ENCODE measurements at places on chromosomes 16 and 17.

GRCh38 chr17:40026816-40027613 is 11.8 kb downstream of the CSF3 start:
- peak; percentile 68 for DNase-seq

DNA sequence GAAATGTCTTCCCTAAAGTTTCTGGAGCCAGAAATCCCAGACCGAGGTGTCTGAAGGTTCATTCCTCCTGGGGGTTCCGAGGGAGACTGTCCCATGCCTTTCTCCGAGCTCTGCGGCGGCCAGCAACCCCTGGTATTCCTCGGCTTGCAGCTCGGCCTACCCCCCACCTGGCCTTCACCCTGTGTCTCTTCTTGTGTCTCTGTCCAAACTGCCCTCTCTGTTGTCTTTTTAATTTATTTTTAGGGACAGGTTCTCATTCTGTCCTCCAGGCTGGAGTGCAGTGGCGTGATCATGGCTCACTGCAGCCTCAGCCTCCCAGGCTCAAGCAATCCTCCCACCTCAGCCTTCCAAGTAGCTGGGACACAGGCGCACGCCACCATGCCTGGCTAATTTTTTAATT is 211.7 kb downstream of the SEC14L1 start:
- DNase-seq = no peak

DNA sequence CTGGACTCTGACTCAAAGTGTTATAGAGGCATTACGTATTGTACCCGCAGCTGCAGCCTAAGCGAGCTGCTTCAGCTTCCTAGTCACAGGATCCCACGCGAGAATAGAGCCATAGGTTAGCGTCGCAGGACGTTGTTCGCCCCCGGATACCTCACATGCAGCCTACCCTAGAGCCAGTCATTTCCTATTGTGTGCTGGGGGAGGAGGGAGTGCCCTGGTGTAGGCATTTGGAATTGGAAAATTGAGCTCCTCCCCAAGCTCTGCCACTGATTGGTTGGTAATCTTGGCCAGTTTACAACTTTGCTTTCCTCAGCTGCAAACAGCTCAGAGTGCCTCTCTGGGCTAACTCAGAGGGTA is 530 bp downstream of the NAA60 start:
- no peak for DNase-seq

DNA sequence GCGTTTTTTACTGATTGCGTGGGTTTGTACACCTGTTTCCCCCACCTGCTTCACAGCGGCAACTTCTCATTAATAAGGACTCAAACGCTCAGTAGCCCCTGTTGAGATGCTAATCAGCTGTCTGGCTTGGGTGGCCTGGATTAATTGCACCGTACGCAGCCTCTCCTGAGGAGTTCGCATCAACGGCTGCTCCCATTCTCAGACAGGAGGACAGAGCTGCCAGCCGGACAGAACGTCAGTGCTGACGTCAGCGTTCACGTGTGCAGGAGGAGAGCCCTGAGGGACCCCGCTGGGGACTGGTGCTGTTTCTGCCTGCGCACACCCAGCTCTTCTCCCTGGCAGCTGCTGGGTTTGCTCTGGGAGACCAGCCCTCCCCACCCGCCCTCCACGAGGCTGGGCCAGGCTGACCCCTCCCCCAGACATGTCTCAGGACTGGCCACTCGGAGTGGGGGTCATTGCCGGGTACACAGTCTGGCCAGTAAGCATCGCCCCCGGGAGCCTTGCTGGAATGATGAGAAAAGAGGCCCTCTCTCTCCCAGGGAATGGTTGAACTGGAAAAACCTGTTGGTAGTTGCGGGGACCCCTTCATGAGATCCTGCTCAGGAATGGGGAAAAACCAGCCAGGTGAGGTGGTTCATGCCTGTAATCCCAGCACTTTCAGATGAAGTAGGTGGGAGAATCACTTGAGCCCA is 5.7 kb upstream of the BANP start:
- peak; percentile 90 for DNase-seq

DNA sequence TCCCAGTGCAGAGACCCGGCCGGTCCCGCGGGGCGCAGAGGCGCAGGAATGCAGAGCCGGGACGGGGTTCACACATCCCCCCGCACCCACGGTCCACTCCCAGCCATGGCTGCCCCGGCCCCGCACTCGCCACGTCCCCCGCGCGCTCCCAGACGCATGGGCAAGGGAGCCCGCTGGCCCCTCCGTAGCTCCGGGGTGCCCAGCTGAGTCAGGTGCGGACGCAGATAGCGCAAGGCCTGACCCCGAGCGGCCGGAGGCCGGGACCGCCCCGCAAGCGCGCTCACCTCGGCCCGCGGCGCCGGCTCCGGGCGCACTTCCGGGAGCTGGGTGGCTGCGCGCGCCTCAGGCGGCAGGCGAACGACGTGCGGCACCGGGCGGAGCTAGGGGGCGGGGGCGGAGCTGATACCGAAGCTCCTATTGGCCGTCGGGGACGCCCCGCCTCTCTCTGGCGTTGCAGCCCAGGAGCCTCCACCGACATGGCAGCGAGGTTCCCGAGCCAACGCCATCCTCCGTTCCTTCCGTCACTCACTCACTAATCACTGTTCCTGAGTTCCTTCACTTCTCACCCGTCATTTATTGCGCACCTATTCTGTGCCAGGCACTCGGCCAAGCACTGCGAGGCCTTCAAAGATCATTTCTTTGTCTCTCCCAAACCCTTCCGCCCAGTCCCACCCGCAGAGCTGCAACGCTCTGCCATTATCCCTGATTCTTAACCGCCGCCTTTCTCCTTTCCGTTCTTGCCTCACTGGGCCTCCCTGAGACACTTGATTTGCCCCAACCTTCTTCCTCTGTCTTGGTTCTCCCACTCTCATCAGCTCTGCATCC is at the start of gene ZNF18:
TSS of gene ZNF18 (minus strand) at position 329 of the 825 bp plus-strand sequence. CDS start 4,646 bp downstream, outside the sequence.
- peak; percentile 84 for DNase-seq

DNA sequence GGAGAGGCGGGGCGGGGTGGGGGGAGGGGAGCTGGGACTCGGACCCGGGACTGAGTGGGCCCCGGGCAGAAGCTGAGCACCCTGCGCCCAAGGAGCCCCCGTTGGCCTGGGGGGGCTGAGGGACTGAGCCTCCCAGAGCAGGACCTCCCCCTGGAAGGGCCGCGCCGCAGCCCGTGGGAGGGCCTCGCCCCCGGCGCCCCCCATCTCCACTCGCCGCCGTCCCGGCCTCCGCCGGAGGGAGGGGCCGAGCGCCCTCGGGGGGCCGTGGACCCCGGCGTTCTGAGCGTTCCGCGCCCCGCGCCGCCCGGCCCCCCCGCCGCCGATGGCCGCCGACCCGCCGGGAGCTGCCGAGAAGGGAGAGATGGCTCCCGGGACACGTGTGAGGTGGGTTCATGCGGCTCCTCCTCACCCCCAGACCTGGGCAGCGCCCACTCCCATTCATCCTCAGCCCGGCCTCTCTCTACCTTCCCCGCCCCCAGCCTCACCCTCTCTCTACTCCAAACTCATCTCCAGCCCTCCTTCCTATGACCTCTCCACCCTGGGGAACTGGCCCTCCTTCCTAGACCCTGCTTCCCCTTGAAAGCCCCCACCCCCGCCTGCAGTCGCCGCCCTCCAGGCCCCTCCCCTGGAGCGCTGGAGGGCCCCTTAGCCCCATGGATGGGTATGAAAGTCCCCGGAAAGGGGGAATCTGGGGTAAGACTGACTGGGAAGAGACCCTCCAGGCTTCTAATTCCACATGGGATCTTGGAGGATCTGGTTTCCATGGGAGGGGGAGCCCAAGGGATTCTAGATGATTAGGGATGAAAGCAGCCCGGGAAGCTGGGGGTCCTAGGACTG is 922 bp downstream of the FBXL19 start:
- no peak for DNase-seq

DNA sequence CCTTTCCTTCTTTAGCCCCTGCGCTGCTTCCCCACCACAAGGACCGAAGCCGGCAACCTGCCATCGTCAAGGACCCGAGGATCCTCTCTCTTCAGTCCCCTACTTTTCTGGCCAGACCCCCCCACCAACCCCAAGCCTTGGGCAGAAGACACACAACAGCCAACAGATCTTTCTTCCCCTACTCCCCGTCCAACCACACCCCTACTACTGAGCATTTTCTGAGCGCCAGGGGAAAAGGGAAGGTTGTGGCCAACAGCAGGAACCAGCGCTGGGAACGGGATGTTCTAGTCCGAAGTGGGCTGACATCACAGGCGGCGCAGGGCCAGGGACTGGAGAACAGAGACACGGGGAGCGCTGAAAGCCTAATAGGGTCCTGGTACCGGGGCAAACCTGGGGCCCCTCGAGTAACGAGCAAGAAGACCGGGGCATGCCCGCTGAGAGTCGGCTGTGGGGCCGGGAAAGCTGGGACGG is 528 bp downstream of the PER1 start:
- DNase-seq = no peak

DNA sequence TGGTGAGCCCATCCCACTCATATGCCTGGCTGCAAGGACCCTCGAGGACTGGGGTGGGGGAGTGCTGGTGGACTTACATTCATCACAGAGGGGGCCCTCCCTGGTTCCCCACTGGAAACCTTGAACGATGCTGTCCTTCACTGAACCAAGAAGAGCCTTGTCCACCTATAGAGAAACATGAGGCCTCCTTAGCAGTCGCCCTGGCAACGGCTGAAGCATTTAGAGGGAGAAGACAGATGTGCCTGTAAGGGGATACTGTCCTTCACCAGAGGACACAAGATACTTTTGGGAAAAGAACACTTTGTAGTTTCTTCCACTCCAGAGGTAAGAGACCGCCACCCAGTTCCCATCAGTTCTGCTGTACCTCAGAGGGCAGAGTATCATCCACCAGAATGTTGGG is 6.5 kb downstream of the HIGD1B start:
- DNase-seq = no peak

DNA sequence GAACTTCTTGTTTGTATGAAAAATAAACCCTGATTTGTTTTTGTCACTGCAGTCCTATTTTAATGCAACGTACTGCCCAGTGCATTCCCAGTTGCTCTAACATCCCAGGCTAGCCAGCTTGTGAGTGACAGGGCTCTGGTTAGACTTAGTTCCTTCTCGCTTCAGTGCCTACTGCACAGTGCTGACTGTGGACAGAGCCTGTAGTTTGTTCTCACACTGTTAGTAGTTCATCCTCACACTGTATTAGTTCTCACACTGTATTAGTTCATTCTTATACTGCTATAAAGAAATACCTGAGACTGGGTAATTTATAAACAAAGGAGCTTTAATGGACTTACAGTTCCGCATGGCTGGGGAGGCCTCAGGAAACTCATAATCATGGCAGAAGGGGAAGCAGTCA is 116.6 kb upstream of the SALL1 start:
- no peak for DNase-seq

DNA sequence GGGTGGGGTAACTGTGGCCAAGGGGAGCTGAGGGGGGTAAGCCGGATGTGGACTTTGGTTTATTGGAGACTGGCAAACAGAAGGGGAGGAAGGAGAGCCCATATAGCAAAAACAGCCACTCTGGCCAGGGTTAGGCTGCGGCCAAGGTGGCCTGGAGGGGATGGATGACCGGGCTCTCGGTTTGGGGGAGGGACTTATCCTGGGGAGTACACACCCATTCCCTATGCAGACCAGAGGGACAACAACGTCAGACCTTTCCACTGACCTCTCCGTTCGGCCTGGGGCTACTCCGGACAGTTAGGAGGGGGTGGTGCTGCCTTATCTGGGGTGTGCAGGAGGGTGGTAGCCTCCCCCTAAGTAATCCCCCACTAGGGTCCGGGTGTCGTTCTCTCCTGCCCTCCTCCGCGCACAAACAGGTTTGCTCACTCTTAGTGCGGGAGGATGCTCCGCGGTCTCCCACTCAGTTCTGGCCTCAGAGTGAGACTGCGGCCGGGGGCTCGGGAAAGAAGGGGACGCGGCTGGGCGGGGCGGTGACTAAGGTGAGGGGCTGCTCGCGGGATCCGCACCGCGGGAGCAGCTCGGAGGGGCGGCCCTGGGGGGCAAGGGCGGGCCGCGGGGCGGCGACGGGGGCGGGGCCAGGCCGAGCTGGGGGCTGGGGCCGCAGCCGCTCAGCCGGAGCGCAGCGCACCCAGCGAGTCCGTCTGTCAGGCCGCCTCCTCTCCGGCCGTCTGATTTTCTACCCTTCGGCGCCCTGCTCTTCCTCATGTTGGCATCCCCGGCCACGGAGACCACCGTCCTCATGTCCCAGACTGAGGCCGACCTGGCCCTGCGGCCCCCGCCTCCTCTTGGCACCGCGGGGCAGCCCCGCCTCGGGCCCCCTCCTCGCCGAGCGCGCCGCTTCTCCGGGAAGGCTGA is at the start of gene WNK4:
TSS of gene WNK4 (plus strand) at position 675 of the 915 bp plus-strand sequence. CDS start at position 764, 89 bp downstream.
- DNase-seq = no peak

GRCh38 chr17:72121164-72122009 is 567 bp downstream of the SOX9 start:
- DNase-seq = peak; percentile 43

- DNase-seq = no peak
Measured at GRCh38 chr16:87821376-87822107, 47.8 kb downstream of the SLC7A5 start.

GRCh38 chr17:9402590-9403199 is 172.9 kb downstream of the STX8 start:
- DNase-seq = no peak

DNA sequence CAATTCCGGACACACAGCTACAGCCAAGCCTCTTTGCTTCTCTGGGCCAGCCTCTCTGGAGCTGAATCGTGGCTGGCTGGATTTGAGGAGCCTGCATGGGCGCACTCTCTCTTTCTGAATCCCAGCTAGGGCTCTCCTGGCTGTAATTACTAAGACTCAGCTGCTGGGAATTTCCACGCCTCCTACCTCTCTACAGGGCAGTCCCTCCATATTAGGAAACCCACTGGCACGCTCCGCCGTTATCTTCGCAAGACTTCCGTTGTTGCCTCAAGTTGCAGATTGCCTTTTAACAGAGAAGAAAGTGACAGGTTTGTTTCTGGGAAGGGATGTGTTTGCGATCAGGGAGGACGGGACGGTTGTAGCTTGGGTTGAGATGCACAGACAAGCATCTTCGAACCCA is 188.4 kb upstream of the NLRP1 start:
- no peak for DNase-seq

DNA sequence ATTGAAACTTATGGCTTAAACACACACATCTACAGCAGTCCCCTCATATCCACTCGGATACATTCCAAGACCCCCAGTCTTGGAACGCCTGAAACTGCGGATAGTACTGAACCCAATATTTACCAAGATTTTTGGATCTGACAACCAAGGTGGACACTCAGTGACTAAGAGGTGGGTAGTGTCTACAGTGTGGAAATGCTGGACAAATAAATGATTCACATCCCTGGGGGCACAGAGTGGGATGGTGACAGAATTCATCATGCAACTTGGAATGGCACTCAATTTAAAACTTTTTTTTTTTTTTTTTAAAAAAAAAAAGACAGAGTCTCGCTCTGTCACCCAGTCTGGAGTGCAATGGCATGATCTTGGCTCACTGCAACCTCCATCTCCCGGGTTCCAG is 54.2 kb upstream of the TRAP1 start:
- no peak for DNase-seq

DNA sequence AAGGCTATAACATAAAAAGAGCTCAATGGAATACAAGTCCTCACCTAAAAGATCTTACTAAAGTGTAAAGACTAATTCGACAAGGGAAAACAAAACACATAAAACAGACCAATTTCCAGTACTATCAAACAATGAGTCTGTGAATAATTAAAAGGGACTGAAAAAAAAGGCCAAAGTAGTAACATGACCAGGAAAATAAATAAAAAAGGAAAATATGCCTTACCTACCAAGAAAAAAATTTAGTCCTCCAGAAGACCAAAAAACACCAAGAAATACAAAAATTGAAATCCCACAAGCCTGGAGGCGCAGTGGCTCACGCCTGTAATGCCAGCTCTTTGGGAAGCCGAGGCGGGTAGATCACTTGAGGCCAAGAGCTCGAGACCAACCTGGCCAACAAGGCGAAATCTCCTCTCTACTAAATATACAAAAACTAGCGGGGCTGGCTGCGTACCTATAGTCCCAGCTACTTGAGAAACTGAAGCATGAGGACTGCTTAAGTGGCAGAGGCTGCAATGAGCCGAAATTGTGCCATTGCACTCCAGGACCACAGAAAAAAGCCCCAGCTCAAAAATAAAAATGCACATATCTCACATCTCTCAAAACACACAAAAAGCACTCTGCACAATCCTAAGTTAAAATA is 60.8 kb downstream of the TEX14 start:
- DNase-seq = no peak
